MCF 10A (cell line): ENCODE measurements at places on chromosomes 12 and 14. TPM values are rescaled to one million over a fixed set of nuclear protein-coding genes. Genes with fewer than 3 reads are reported as not detected.

The PRH2 gene
- total RNA-seq: not detected in 2 replicates

The RASSF3 gene
- total RNA-seq: 30.5 and 30.6 TPM in 2 replicates

The POLE gene
- 36.3 and 40.4 TPM in 2 replicates for total RNA-seq

The PTCSC3 gene
- not detected in 2 replicates for total RNA-seq

The NEUROD4 gene
- not detected in 2 replicates for total RNA-seq

The VRTN gene
- total RNA-seq: not detected in 2 replicates

The PZP gene
- not detected in 2 replicates for total RNA-seq

The CTDSP2 gene
- 73.4 and 76.5 TPM in 2 replicates for total RNA-seq
